ENCODE measurements at places on chromosomes 11 and 22.

DNA sequence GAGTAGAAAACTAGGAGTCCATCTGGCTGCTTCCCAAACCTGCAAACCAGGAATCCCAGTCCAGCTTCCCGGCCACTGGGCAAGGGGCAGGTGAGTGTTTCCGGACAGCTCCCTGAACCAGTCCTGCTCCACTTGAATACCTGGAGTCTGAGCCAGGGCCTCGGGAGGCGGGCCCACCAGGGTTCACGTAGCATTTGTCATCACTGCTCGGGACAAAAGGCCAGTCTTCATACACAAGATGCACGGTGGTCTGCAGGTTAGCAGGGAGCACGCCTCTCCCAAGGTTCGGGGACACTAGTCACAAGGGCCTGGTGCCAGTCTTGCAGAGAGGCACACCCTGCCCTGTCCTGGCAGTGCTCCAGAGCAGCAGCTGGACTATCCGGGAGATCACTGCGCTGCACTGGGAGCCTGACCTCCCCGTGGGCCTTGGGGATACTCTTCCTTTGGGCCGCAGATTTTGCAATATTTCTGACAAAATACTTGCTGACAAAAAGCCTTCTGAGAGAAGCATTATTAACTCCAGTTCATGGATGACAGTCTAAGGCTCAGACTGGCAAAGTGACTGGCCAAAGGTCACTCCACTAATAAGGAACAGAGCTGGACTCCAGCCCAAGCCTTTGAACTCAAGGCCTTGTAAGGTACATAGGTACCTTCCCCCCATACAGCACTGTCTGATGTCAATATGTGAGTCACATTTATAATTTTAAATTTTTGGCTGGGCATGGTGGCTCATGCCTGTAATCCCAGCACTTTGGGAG, 25.1 kb downstream of the CD6 start:
- DNase-seq, result no peak

GRCh38 chr11:8055836-8056526, 25.0 kb upstream of the TUB start:
- no peak for DNase-seq

GRCh38 chr11:30451626-30452025, 128.7 kb downstream of the ARL14EP start:
- DNase-seq, result no peak

DNA sequence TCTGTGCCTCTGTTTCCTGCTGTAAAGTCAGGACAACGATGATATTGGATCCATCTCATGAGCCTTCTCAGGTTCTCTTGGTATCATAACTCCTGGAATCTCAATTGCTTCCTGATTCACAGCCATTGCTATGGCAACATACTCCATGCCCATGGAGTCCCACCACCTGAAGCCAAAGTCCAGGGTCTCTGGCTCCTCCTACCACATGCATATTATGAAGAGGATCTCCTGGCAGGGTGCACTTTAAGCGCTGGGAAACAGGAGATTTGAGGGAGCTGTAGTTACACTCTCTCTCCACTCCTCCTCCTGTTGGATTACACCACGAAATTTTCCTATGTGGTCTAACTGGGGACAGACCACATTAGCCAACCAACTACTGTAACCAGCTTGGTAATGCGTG, 130.9 kb upstream of the SEZ6L start:
- no peak for DNase-seq

DNA sequence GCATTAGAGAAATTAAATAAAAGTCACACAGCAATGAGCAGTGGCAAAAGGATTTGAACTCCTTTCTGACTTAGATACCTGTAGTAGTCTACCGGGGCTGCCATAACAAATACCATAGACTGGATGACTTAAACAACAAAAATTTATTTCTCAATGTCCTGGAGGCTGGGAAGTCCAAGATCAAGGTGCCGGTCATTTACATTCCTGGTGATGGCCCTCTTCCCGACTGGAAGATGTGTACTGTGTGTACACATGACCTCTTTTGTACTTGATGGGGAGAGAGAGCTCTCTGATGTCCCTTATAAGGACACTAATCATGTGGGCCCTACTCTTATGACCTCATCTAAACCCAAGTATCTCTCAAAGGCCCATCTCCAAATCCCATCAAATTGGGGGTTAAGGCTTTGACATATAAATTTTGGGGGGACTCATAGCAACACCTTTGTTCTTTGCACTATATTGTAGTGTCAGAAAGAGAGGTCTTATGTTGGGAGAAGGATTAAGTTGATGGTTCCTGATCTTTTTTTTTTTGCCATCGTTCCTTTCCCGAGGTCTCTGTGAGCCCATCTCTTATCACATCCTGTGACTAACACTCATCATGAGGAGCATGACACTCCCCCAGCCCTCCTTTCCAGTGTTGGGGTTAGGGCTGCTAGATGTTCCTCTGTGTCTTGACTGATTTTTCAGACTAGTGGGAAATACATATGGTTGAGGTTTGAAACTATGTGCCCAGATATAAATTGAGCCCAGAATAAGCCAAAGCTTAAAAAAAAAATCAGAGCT, 104.3 kb downstream of the TRAF6 start:
- DNase-seq, result no peak

GRCh38 chr11:108148556-108148955, 27.2 kb downstream of the ACAT1 start:
- DNase-seq, result no peak

GRCh38 chr11:128544471-128545051, 42.8 kb downstream of the ETS1 start:
- DNase-seq, result no peak

GRCh38 chr11:45354976-45355705, 69.0 kb upstream of the SYT13 start:
- DNase-seq, result peak; percentile 89

- DNase-seq, result no peak
These were observed 30.1 kb downstream of the NRXN2 start for GRCh38 chr11:64692764-64693331.

GRCh38 chr11:41716862-41717261, 257.4 kb upstream of the LRRC4C start:
- DNase-seq, result no peak

GRCh38 chr11:10041748-10042446, 252.1 kb downstream of the SBF2 start:
- no peak for DNase-seq

DNA sequence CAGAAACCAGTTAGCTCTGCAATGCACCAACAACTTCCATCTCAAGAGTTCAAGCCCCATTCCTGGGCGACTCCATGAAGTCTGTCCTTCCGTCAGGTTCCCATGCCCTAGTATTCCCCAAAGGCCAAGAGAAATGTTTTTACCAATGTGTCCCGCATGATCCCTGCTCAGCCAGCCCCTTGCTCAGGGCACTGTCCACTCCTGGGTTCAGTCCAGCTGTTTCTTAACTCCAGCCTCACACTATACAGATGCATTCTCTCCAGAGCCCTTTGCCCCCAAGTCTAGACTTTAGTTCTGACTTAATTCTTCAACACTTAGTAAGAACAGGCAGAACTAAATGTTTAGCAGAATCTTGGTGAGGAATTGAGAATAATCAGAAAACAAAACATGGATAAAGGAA, 497.5 kb downstream of the SOX6 start:
- no peak for DNase-seq

- no peak for DNase-seq
These were observed 196.7 kb downstream of the ARHGAP42 start for GRCh38 chr11:100883830-100884229.

- DNase-seq, result no peak
These were observed 48.6 kb downstream of the C11orf91 start for GRCh38 chr11:33651990-33652389.

DNA sequence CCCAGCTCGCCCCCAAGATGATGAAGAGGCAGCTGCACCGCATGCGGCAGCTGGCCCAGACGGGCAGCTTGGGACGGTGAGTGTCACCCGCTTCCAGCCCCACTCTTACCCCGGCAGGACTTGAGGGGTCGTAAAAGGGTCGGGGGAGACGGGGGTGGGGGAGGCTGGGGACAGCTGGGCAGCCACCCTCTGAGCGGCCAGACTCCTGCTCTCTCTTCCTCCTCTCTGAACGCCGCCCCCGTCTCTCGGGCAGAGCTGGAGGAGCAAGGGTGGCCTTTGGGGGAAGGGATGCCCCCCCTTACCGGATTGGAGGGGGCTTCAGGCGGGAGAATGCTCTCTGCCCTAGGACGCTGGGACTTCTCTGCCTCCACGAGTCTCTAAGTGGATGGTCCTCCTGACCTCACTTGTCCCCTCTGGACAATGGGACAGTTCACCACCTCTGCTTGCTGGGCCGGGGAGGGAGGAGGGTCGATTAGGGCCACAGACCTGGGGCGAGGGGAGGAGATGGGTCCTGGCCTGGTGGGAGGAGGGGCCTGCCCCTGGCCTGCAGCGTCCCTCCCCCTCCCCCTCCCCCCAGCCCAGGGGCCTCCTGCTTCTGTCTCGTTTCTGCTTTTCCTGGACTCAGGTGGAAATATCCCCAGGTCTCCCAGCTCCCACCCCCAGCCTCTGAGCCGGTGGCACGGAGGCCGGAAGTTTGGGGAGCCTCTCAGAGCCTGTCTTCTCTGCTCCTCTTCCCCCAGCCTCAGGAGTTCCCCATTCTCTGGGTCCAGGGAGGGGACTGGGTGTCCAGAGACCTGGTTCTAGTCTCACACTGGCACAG, 512 bp downstream of the SH3BP1 start:
- DNase-seq, result no peak

GRCh38 chr22:50488006-50488677, 1.5 kb downstream of the MIOX start:
- DNase-seq, result no peak

- DNase-seq, result no peak
These were observed 57.4 kb upstream of the RCN1 start for GRCh38 chr11:32033491-32033890.

DNA sequence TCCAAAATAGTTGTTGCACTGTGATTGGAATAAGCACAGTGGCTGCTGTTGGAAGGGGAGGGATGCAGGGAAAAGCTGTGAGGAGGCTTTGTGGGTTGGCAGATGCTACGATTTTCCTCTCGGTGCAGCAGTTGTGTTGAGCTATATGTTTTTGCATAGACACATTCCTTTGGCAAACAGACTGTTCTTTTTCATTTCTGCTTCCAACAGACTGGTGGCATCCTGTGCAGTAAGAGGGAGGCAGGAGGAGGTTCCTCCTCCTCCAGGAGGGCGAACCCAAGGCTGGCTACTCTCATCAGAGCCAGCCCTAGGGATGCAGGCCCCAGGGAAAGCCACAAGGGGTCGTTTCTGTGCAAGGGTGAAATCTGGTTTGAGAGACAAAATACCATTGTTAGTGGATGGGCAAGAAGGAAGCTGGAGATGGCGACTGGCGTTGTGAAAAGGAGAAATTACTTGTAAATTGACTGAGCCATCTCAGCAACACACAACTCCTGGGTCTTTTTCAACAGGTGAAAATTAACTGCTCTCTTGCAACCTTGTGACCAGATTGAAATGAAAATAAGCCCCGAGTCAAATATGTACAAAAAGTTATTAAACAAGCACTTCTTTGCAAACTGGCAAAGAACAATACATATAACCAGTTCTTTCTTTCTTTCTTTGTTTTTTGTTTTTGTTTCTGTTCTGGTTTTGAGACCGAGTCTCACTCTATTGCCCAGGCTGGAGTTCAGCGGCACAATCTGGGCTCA, 26.5 kb upstream of the UBASH3B start:
- peak; percentile 80 for DNase-seq

DNA sequence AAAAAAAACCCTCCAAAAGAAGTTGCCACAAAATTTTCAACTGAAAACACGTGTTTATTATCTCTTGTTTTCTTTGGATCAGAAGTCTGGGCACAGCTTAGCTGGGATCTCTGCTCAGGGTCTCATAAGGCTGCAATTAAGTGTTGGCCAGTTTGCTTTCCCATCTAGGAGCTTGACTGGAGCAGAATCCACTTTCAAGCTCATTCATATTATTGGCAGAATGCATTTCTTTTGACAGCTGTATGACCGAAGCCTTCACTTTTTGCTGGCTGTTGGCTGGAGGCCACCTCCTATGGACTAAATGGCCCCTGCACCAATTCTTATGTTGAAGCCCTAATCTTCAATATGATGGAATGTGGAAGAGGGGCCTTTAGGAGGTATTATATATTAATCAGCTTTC, 139.6 kb downstream of the DDX10 start:
- no peak for DNase-seq

DNA sequence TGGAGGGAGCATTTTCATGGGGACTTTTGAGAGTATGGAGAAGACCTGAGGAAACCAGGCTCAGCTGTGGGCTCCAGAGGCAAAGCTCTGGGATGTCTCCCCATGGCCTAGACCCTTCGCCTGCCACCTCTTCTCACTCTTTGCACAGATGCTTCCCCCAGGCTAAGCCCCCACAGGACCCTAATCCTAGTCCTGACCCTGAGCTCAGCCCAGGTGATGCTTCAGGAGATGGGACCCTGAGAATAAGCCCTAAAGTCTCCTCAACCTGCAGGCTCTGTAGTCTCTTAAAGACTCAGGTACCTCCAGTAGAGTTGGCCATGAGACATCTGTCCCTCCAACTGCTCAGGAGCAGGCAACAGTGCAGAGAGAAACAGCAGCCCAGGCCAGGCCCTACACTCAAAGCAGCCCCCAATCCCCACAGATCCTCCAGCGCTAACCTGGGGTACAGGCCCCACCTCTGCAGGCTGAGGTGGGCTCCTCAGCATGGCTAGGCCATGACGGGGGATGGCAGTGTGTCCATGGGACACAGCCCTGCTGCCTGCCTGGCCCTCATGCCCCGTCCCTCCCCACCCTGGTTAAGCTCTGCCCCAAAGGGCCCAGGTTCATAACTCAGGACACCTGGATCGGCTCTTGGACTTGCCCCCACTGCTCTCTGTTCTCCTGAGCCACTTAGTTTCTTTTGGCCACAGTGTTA, 39.4 kb downstream of the GGTLC2 start:
- no peak for DNase-seq

DNA sequence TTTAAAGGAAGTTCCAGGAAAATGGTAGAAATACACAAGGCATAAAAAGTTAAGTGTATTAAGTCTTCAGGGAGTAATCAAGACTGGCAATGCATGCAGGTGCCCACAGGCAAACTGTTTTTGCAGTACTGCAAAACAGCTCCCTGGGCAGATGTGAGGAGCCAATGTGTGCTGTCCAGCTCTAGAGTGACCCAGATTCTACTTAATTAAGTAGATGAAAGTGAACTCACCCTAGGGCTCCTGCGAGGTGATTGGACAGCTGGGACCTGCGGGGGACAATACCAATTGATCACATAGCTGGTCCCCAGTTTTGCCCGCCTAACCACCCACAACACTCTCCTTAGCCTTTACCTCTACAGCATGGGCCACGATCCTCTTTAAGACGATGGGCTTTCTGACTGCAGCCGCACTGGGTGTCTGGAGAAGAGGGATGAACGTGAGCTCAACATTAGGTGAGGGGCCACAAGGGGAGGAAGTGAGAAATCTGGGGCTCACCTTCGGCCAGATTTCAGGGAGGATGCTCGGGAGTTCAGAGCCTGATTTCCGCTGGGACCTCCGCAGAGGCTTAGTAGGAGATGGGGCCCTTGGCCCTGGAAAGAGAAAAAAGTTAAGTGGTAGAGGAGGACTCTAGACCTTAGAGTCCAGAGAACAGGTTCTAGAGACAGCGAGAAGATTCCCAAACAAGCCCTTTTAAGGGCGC, 556 bp downstream of the CDCA5 start:
- DNase-seq, result no peak

GRCh38 chr11:118074785-118075184, 2.1 kb upstream of the TMPRSS4 start:
- no peak for DNase-seq

- DNase-seq, result no peak
These were observed 9.4 kb downstream of the PHLDA2 start for GRCh38 chr11:2919837-2920236.

- no peak for DNase-seq
These were observed 4.3 kb upstream of the MARK2 start for GRCh38 chr11:63834535-63835157.

Data from head of caudate nucleus (tissue), 42 donors.